ENCODE measurements at places on chromosomes 4 and X.

DNA sequence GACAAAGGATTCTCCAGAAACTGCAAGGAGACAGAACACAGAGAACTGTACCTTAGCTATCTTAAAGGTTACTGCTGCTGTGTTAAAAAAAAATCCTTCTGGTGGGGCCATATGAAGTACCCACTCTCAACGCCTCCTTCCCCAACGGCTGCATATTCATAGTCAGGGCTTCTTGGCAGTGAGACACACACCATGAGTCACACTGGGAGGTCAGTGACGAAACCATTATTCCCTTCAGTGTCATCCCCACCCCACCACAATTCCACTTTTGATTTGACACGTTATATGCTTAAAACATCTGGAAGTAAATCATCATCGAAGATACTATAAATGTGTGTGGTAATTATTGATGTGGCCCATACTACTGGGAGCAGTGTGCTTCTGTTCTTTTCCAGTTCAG is 271.5 kb downstream of the LDB2 start:
- no peak for DNase-seq

DNA sequence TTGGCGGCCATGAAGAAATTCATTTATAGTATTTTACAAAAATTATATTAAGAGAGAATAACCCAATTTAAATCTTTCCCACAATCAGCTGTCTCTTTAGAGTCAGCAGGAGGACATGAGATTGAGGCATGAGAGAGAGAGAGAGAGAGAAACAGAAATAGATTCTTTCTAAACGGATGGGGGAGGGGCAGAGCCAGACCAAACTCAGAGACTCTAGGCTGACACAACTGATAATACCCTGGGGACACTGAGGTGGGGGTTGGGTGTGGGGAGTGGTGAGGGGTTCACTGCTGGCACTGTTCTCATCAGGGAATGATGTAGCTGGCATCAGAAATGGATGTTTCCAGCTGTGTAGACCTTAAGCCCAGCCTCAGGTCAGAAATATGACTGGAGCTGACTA is 20.5 kb upstream of the HOPX start:
- DNase-seq: no peak

- no peak for DNase-seq
These were observed 104.7 kb downstream of the PRRG1 start for GRCh38 chrX:37453821-37454220.

DNA sequence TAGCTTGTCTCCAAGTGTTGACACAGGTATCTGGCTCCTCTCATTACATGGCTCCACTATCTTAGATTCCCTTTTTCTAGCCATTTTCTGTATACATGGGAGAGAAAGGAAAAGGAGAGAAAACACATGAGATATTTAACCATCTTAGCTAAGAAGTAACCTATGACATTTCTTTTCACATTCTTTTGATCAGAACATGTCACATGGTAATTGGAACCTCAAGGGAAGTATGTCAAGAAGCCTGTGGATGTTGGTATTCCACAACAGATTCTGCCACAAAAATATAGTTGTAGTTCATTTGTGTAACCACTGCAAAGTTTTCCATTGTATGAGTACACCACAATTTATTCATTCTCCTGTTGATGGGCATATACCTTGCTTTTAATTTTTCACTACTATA is 18.7 kb upstream of the GABRB1 start:
- no peak for DNase-seq

- no peak for DNase-seq
These were observed 281.1 kb downstream of the NKX6-1 start for GRCh38 chr4:84218031-84218430.

GRCh38 chr4:14726877-14727361 is 275.4 kb upstream of the CPEB2 start:
- DNase-seq: no peak

GRCh38 chrX:153883163-153883843 is 2.7 kb downstream of the L1CAM start:
- no peak for DNase-seq

DNA sequence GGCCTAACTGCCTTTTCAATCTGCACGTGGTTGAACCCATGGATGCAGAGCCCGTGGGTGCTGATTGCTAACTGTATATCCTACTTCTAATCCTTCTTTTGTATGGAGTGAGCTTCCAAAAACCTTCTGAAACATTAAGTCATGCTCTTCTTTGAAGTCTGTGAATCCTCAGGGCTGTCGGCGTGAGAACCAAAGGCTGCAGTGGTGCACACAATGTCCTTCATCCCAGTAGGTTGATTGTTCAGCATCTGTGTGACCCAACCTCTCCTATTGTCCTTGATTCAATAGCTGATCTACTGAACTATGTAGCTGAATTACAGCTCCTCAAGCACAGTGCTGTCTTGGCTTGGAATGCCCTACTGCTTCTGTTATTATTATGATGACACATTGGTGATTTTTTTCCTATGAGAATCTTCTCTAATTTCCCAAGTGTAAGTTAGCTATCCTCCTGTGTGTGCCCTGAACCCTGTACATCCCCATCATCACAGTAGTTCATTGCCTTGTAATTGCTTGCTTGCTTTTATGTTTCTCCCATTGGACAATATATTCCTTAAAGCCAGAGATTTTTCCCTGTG is 294.6 kb downstream of the TRIML1 start:
- no peak for DNase-seq

DNA sequence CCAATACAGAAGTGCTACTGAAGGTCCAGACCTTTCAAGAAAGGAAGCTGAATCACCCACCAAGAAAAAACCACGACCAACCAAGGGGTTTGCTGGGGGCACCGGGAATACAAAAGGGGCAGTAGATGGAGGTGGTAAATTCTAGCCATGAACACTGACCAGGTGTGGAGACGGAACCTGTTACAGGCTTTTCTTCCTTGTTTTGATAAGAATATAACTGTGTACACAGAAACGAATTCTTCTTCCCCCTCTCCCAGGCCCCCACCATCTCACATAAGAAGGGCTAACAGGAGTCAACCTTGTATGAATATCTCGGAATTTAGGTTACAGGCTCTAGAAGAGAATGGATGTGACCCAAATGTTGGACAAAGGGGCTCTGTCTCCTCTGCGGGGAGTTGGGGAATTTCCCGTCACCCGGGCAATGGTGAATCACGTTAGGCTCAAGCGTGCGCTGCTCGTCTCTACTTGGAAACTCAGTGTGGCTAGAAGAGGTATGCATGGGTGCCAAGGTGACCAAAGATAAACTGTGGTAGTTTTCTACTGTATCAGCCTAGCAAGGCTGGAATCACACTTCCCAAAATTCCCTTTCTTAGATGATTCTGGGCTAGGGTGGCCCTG is 87.0 kb downstream of the AFAP1 start:
- no peak for DNase-seq

DNA sequence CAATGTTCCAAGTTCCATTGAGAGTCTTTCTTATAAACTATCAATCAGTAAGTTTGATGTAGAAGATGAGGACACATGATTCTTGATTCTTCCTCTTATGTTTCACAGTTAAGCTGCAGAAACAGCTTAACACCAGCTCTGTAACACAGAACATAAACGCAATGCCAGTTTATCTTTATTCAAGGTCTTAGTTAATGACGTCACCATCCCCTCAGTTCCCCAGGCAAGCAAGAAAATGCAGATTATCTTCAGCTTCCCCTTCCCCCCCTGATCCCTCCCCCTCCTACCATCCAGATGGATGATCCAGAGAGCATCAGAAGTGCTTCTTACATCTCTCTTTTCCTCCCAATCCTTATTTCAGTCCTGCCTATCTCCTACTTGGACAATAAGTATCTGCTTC is 4.4 kb upstream of the SH3RF1 start:
- no peak for DNase-seq

DNA sequence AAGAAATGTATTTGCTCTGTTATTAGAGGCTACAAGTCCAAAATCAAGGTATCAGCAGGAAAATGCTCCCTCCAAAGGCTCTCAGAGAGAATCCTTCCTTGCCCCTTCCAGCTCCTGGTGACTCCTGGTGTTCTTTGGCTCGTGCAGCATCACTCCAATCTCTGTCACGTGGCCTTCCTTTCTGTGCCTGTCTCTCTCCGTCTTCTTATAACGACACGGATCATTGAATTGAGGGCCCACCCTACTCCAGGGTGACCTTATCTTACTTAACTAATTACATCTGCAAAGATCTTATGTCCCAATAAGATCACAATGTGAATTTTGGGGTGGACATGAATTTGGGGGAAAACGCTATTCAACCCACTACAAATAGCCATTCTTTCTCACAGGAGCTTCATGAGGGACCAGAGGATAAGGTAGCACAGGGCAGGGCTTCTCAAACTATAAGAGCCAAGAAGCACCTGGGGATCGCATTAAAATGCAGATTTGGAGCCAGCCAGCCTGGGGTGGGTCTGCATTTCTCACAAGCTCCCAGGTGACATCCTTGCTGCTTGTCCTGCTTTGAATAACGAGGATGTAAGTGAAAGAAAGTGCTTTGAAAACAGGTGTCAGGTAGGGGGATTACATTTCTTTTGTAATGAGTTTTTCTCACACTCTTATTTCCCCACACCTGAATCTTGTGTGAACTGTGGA is 41.9 kb upstream of the APLN start:
- DNase-seq: no peak

- DNase-seq: no peak
These were observed 168.7 kb upstream of the TBC1D9 start for GRCh38 chr4:140924761-140925392.

DNA sequence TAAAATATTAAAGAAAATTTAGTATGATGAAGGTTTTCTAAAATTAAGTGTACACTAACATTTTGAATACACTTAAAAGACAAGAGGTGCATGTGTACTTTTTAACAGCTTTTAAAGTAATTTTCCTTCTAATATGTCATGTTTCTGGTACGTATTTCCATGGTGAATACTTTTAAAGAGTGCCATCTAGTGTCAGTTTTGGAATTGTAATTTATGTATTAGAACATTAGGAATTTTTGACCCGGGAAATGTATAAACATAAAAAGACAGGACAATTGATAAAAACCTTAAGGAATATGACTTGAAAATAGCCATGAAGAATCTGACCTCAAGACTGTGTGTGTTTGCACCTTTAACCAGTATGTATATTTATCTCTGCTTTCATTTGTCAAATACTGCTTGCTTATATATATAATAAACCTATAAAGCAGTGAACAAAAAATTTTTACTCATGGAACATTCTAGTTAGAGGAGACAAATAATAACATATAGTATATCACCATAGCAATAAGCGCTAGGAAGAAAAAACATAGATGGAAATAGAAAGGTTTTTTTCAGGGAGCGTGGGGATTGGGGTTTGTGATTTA is 7.2 kb downstream of the GSTCD start:
- DNase-seq: no peak

- DNase-seq: no peak
These were observed 231.7 kb downstream of the C4orf33 start for GRCh38 chr4:129327637-129328036.

DNA sequence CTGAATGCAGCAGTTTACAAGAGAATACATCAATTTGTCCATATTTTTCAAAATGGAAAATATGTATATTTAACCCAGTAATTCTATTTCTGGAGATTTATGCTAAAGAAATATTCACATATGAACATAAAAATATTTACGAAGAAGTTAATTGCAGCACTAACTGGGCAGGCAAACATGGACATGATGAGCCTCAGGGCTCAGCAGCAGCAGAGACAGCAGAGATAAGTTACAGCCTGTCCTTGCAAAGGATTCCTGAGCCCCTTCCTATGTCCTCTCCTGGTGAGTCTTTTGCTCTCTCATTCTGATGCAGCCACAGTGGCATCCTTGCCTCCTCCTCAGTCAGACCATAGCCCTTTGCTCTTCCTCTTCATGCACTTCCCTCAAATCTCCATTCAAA is 680.6 kb upstream of the CPEB2 start:
- DNase-seq: no peak

- no peak for DNase-seq
These were observed 57.2 kb downstream of the NHS start for GRCh38 chrX:17432158-17432557.

DNA sequence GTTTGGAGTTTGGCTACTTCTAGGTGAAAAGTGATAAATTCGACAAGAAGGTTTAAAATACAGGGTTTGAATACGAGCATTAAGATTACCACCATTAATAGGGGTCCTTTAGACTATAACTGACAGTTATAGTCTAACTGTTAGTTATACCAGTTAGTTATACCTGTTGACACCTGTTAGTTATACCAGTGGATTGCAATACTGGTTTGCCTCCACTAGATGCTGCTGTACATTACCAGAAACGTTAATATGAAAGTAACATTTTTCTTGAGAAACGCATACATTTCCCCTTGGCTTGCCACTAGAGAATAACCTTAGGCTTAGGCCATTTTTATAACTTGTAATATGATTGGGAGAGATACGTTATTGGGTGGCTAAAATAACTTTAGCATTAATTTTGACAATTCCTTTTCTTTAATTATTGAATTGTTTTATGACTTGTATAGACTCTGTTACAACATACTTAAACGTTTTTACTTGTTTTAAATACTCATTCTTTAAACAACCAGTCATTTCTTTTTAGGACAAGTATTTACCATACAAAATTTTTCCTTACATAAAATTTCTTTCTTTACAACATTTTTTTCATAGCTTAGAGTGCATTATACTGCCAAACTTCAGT is 911.2 kb downstream of the FSTL5 start:
- no peak for DNase-seq
